GM06990 (cell line): ENCODE measurements at places on chromosomes 6 and 20.

GRCh38 chr6:106360989-106361430, 493 bp downstream of the CRYBG1 start:
- peak; percentile 27 for DNase-seq

DNA sequence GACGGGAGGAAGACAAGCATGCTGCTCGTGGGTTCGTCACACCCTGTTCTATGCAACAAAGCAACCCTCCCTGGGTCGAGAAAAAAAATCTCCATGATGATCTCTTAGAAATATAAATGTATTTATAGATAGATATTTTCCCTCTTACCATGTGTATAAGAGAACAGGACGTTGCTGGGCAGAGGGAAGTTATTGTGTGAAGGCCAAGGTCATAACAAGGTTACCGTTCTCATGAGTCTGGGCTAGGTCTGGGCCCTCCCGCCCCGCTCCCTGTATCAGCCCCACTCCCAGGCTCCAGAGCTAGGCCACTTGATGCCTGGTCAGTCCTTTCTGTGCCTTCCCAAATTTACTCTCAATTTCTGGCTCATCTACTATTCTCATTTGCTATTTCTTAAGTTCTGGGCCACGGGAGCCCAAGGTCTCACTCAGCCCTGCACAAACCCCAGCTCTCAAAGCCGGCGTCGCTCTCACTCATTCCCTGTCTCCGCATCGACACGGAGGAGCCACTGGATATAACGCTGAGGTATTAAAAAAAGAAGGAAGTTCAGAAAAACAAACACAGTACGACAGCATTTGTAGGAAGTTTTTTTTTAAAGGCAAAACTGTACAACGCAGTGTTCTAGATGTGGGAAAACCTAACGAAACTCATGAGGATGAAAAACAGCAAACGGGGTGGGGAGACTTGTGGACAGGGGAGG, 96.8 kb downstream of the PSMG4 start:
- DNase-seq, result no peak

DNA sequence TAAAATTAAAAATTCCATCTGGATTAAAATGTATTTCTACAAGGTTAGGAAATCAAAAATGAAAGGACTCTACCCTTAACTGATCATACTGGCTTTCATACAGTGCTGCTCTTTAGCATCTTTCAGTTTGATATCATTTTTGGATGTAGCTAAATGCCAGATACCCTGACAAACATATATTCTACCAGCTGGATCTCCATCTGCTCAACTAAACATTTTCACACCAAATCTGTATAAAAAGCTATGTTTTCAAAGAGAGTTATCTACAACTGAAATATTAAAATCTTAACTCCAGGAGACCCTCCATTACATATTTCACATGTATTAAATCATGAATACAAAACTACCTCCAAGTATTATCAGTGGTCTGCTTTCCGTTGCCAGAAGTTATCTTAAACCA, 95.7 kb downstream of the EPHA7 start:
- no peak for DNase-seq

DNA sequence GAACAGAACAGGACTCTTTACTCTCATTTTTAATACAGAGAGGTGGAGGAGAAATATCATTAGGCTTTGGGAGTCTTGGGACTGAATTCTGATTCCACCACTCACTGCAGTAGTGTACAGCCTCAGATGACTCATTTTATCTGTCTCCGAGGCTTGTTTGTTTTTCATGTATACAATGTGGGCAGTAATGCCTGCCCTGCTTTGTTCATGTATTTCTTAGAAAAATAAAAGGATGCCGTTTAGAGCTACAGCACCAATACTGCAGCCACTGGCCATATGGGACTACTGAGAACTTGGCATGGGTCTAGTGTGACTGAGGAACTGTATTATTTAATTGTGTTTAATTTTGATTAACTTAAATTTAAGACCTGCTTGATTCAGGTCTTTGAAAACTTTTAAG, 41.2 kb upstream of the JAG1 start:
- no peak for DNase-seq

DNA sequence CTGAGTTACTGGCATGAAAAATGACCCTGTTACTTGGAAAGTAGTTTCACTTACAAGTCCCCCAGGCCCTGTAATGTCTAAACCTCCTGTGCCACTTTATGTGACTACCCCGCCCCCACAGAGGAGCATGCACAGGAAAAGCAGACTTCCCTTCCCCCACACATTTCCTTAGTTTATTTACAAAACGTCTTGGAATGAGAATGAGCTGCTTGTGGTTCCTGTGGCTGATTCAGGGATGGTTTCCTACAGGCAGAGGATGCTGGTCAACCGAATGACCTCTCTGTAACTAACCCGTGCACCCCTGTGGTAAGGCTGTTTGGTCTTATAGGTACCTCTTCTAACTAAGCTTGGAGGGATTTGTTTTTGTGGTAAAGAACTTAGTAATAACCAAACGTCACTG, 28.5 kb downstream of the RSPO3 start:
- no peak for DNase-seq

DNA sequence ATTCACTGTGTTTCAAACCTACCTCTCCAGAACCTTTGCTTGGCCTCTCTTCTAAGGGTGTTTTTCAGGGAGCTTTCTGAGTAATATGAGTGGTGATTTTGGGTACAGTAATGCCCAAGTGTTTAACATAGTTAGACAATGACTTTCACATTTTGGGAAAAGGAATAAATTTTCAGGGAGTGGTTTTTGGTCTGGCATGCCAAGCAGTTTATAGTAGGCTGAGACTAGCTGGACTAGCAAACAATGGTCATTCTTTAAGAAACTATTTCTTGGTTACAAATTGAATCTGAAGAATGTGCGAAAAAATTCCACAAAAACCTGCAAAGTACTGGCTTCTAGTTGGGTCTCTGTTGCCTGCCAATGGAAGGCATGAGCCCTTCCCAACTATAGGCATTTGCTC, 15.4 kb downstream of the FNDC1 start:
- DNase-seq, result no peak

DNA sequence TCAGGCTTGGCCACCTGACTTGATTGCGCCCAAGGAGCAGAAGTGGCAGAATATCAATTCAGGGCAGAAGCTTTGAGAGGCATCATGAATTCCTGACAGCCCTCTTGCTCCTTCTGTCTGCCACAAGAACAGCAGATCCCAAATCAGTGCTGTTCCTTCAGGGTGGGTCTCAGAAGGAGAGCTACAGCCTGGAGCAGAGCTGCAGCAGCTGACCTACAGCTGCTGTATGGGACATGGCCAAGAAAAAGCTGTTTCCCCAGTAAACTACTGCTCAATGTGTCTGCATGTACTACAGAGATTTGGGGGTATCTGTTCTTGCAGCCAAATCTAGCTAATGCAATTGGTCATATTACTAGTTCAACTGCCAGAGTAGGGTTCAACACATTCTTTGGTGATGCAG, 69.0 kb downstream of the SLC22A3 start:
- no peak for DNase-seq

DNA sequence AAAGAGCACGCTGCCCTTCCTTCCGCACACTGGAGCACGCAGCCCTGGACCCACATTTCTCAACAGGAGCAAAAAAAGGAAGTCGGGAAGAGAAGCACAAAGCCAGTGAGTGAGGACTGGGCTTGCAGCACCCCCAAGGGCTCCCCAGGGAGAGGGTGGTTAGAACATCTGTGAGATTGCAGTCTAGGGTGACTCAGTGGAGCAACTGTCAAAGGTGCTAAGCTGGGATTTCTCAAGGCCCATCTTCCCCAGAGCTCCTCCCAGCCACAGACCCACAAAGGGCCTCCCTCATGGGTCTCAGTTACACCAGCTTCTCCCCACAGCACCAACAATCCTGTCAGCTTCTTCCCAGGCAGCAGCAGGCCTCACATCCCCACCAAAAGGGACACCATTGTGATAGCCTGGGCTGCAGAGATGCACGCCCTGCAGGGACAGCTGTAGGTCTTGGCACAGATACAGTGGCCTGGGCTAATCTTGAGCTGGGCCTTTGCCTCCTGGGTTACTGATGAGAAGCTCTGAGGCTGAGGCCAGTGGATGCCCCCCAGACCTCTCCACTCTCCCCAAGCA, 39.6 kb upstream of the CD93 start:
- DNase-seq, result no peak

GRCh38 chr6:163897669-163898068, 483.2 kb downstream of the QKI start:
- no peak for DNase-seq

DNA sequence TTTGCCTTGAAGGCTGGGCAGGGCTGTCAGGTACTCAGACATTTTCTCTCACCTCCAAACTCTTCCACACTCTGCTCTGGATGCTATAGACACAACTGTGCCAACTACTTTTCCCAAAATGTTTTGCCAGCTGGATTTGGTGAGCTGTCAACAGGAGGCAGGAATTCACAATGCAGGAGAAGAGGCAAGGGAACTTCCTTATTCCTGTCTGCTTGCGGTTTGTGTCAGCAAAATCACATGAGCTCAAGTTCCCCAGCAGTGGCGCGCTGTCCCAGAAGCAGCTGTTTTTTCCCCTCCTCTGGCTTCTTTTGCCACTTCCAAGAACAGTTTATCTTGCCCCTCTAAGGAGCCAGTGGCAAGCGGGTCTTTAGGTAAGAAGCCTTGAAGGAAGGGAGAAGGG, 608.2 kb downstream of the PRKN start:
- no peak for DNase-seq

- DNase-seq, result no peak
Measured at GRCh38 chr6:91299544-91300491, 712.9 kb upstream of the MAP3K7 start.

GRCh38 chr6:151633526-151634335, 139.9 kb downstream of the CCDC170 start:
- DNase-seq, result no peak

DNA sequence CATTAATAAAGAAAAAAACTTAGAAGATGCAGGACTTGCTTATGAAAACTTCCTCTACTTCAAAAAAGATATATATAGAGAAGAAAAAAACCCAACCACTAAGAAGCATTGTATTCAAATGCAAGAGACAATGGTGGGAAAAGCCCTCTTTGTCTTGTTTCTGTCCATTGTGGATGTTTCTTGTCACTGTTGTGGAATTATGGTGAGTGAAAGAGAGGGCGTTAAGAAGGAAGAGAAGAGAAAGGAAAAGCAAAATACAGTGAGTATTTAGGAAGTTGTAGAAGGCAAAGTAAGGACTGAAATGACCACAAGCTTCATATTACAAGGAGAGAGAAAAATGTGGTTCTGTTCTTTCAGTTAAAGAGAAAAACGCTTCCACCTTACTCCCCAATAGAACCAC, 14.1 kb upstream of the THBD start:
- no peak for DNase-seq

- DNase-seq, result no peak
Measured at GRCh38 chr6:56677559-56677958, 34.9 kb upstream of the DST start.

GRCh38 chr6:23089981-23090380, 520.6 kb downstream of the HDGFL1 start:
- no peak for DNase-seq

- DNase-seq, result no peak
Measured at GRCh38 chr20:62087227-62087626, 21.5 kb upstream of the TAF4 start.

DNA sequence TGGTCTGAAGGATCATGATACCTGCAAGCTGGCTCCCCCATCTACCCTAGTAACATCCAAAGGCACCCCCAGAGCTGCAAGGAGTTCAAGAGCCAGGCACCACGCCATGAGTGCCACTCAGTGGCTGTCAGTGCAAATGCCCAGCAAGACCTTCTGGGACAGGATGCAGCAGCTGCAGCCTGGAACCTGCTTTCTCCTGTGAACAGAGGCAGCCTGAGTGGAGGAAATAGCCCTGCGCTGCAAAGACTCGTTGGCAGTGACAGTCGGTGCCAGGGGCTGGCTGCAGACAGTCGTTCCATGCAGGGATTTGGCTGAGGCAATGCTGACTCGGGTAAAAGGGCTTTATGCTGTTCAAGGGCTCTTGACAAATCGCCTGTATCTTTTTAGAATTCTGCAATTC, 15.7 kb upstream of the SSTR4 start:
- DNase-seq, result no peak

GRCh38 chr6:143562143-143562542, 50.6 kb upstream of the FUCA2 start:
- DNase-seq, result no peak

DNA sequence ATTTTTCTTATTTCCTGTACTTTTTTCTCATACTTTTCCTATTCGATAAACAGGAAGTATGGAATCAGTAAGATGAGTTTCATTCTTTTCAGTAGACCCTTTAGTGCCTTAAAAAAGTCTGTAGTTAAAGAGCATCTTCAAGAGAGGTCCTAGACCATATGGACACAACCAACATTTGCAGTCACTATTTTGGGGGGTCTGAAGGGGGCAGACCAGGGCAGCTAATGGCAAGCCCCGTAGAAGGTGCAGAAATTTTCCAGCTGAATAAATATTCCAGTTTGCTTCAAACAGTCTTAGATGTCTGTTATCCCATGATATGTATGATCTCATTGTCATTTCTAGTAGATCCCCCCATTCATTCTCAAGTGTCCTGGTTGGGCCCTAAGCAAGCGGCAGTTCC, 52.8 kb downstream of the MAP3K5 start:
- DNase-seq, result no peak

GRCh38 chr20:23320317-23320716, 30.3 kb upstream of the NXT1 start:
- no peak for DNase-seq

- no peak for DNase-seq
Measured at GRCh38 chr6:45595010-45595851, 217.5 kb upstream of the SUPT3H start.

DNA sequence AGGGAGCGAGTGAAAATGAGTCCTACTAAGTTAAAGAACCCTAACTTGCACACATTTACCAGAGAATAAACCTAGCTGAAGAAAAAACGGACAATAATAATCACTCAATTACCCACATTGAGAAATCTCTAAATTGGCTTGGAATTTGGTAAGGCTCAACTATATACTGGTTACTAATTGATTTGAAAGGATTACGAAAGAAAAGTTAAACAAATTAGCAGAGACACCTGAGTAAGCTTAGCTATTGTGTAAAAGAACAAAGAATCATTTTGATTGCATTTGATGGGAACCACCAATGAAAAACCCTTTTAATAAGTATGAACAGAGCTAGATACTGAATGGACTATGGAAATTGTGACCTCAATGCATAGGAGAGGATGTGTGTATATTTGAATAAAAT, 118.6 kb upstream of the ADGRF1 start:
- DNase-seq, result no peak

DNA sequence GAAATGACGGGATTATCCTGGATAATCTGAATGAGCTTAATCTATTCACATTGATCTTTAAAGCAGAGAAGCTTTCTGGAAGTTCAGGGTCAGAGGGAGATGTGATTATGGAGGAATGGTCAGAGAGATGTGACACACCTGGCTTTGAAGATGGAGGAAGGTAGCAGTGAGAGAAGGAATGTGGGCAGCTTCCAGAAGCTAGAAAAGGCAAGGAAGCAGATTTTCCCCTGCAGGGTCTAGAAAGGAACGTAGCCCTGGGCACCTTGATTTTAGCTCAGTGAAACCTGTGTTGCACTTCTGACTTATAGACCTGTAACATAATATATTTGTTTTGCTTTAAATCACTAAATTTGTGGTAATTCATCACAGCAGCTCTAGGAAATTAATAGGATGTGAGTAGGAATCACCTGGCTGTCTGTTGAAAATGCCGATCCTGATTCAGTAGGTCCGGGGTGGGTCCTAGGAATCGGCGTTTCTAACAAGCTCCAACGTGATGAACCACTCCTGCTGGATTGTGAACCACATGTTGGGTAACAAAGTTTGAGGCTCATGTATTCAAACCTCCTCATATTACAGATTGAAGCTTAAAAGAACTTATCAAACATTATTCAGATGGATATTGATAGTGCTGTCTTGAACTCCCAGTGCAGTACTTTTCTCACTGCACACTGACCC, 157.0 kb downstream of the GJA1 start:
- no peak for DNase-seq

- DNase-seq, result no peak
Measured at GRCh38 chr6:138309695-138310094, 68.0 kb upstream of the SMIM28 start.
